Fibroblast of skin of scalp (primary cell): ENCODE measurements at places on chromosomes 12 and 14.

DNA sequence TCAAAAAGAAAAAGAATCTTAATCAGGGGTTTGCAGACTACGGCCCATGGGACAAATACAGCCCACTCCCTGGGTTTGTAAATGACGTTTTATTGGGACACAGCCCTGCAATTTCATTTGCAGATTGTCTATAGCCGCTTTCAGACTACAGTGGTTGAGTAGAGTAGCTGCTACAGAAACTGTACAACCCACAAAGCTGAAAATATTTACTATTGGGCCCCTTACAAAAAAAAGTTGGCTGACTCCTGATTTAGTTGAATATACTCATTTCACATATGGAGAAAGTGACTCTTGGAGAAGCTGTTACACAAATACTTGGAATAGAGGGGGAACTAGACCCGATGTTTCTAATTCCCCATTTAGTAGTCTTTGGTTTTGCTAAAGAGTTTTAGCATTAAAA lies 162.5 kb upstream of the NOS1 start:
- DNase-seq: no peak

DNA sequence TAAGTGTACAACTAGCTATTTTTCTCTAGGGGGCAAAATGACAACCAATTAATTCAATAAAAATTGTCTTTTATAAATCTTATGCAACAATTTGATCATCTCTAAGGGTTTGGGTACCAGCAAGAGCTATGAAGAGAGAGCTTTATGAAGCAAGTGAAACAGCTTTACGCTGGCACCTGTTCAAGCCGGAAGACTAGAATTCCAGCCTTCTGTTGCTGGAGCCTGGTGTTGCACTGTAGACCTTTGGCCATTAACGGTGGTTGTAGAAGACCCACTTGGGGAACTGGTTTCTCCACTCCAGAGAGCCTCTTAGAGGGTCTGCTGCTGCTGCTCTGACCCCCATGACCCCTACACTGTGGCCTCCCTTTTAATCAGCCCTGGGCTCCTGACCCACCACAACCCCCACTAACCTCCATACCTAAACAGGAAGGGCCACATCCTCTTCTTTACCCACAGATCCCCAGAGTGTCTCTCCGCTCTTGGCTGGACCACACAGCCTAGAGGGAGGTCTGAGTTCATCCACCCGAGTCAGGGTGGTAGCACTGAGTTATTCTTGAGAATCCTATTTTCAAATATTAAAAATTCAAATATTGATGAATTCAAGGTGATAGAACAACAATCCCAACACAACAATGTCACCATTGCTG lies 54.6 kb upstream of the STON2 start:
- no peak for DNase-seq

DNA sequence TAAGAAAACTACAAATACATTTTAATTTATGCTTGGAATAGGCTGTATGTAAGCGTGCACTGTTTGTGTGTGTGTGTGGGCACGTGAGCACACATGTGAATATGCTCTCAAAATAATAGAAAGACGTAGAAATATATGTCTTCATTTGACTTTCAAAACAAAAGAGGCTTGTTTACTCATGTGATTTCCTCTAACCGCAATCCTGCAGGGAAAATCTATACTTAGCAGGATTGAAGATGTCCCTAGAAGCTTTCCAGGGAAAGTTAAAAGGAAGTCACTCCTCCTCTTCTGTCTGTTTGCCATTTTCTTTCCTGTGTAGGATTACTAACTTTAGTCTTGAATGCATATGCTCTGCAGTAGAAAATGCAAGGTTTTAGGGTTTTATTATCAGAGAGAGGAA lies 404.7 kb downstream of the MDGA2 start:
- peak; percentile 55 for DNase-seq

DNA sequence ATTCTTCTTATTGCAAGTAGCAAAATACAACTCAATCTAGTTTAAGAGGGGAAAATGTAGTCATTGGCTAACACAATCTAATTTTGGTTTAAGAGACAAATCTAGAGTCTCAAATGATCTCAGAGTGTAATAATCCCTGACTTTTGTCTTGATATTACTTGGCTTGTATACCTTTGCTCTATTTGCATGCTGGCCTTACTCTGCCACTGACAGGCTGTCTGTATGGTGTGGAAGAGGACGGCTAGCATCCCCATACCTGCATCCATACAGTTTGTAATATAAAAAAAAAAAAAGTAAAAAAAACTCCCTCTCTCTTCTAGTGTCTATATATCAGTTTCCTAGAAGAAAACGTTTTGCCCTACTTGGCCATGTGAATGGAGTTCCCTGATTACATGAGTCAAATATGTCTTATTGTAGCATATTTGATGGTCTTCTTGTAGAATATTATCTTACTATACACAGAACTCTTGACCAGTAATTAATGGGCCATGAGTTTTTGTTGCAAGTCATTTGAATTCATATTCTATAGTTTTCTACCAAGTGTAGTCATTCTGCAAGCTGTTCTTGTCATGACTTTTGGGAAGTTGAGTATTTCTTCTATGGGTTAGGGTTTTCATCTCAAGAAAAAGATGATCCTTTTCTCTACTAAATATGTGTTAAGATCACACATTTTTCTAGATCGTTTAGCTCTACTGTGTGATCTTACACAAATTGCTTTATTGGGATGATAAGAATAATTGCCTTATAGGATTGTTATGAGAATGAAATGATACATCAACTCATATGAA lies 8.2 kb downstream of the HIF1A start:
- DNase-seq: no peak

DNA sequence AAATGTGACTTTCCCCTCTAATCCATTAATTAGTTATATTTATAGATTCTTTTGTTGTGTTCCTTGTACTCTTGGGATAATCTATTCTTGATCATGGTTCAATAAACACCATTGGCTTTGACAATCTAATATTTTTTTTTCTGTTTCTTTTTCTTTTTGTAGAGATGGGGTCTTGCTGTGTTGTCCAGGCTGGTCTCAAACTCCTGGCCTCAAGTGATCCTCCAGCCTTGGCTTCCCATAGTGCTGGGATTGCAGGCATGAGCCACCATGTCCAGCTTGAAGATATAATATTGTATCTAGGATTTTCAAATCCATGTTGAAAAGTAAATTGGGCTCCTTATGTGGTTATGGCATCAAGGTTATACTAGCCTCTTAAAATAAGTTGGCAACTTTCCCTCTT lies 6.2 kb downstream of the DNAL1 start:
- DNase-seq: no peak

DNA sequence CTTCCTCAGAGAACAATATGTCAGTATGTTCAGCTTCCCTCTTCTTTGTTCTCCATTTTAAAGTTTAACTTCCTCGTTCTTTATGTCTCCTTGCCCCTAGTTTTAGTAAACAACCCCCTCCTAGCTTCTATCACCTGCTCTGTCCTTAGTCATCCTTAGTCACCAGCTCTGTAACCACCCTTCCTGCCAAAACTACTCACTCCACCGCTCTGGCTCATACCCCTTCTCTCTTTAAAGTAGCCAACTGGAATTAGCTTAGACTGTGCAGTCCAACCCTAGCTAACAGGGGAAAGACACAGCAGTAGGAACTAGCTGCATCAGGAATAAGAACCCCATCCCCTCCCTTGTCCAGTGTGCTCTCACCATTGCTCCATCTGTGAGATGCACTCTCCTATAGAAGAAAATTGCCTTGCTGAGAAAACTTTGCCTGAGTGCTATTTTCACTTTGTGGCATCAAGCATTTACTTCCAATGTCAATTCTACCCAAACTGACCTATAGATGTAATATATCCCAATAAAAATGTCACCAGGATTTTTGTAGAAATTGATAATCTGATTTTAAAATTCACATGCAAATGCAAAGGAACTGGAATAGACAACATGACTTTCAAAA lies 603.2 kb downstream of the C12orf50 start:
- DNase-seq: no peak

GRCh38 chr12:96892104-96892503 lies 15.0 kb upstream of the NEDD1 start:
- DNase-seq: no peak

DNA sequence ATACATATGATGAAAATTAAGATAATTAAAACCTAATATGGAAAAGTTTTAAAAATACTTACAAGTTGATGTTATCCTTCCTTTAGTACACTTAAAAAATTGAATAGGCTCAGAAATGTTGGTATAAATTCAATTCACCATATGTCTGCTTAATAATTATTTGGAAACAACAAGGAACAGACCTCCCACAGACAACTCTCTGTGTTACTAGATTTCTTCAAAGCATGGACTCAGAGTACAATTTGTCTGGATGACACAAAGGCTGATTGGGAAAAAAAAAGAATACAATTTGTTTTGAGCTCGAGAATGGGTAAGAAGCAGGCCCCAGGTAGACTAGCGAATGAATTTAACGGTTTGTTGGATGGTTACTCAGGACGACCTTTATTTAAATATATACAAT lies 48.9 kb upstream of the BTG1 start:
- DNase-seq: no peak
